Stimulated activated CD4-positive, alpha-beta T cell treated with anti-CD3 and anti-CD28 coated beads, Interleukin-15, amount 100 ng/mL, for 1 hour (primary cell): ENCODE measurements at places on chromosomes 2 and 18.

DNA sequence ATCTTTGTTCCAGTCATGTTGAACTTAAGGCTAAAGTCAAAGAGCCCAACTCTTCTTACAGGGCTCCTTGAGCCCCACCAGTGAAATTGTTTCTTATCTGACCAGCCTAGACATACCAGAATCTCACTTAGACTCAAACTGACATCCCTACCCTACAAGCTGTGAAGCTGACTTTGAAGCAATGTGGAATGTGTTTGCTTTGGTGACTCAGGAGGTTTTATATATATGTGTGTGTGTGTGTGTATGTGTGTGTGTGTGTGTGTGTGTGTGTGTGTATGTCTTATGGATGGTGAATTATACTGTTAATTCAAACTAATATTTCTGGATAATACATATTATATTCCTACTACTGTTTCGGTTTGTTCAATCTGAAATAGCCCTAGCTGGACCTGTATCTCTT, 67.3 kb downstream of the CAMKMT start:
- no peak for DNase-seq

GRCh38 chr2:75375646-75376582, 176.6 kb upstream of the TACR1 start:
- no peak for DNase-seq

- DNase-seq: no peak
Measured at GRCh38 chr2:150513647-150514046, 26.2 kb upstream of the RND3 start.

GRCh38 chr2:1654696-1655374, 89.5 kb downstream of the PXDN start:
- no peak for DNase-seq

GRCh38 chr2:235621736-235622135, 127.9 kb downstream of the AGAP1 start:
- DNase-seq: no peak

GRCh38 chr2:106156305-106157296, 37.5 kb downstream of the UXS1 start:
- DNase-seq: no peak

DNA sequence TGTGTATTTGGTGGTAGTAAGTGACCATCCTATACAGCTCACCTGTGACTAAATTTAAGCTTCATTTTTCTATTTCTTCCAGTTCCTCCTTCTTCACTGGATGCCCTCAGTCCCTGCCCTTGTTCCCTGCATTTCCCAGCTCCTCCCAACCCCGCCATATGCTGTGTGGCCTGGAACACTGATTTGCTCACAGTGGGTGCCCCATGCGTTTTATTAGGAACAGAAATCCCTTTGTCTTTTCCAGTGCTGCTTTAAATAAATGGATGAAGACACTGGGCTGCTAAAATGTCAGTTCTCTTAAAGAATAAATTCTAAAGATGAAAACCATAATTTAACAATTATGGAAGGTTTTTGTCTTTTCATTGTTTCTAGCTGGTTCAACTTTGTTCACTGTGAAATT, 477.3 kb downstream of the DCDC2C start:
- no peak for DNase-seq

- DNase-seq: no peak
Measured at GRCh38 chr2:27074738-27075565, 3.5 kb upstream of the EMILIN1 start.

GRCh38 chr2:131127076-131127475, 21.9 kb downstream of the PLEKHB2 start:
- DNase-seq: no peak

DNA sequence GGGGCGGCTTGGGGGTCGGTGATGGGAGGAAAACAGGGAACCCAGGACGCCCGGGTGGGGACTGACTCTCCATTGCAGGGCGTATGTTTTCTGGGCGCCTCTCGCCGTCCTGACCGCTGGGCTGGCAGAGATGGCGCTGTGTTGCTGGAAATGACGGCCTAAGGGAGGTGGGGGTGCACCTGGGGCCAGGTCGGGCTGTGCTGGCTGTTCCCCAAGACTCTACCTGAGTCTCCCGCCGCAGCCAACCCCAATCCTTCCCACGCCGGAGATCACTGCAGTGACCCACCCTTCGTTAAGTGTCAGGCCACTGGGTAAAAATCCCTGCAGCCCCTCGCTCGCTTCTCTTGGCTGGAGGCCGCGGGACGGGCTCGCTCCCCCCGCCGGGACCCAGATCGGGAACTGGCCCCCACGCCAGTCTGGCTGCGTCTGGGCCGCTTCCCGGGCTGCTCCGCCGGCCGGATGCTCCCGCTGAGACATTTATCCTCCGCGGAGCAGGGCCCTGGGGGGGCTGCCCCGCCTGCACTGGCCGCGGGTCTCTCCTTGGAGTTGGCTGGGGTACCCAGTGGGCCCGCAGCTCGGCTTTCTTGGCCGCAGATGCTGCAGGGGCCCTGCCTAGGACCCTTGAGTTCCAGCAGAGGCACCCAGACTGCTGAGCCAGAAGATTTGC, 7.8 kb upstream of the ARMC9 start:
- DNase-seq: no peak

GRCh38 chr2:14677039-14677438, 44.5 kb downstream of the LRATD1 start:
- DNase-seq: no peak

DNA sequence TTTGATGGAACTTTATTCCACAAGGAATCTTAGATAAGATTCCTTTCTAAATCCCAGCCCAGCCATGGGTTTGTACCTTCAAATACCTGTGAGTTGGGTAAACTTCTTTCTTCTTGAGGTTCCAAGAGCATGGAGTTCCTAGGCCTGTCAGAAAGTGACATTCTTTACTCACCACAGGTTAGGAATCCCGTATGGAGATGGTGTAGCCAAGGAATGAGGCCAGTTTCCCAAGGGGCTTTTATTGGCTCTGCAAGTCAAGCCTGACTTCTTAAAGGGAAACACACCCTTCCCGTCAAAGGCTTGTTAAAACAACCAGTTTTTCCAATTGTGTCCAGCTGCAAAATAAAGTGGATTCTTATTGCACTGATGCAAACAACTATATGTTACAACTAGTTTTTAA, 45.8 kb downstream of the STK17B start:
- DNase-seq: no peak

DNA sequence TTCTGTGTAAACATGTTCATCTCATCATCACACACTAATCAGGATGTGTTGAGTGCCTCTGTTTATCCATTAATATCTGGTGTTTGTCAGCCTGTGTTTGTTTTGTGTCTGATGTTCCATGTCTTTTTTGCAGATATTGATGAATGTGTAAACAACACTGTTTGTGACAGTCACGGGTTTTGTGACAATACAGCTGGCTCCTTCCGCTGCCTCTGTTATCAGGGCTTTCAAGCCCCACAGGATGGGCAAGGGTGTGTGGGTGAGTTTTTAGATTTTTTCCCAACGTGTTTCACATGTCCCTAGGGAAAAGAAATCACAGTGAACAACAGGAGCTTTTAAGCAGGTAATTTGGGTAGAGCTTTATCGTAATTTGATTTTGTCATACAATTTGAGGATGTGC, 133.7 kb upstream of the RASGRP3 start:
- no peak for DNase-seq

- no peak for DNase-seq
Measured at GRCh38 chr18:23244401-23244800, 109.1 kb downstream of the CABLES1 start.
